ENCODE measurements at places on chromosomes 1 and 21. TPM values are rescaled to one million over a fixed set of nuclear protein-coding genes. Genes with fewer than 3 reads are reported as not detected.

The LYPD8 gene
- not detected for total RNA-seq

The LCE3D gene
- not detected for total RNA-seq

The DNASE2B gene
- not detected for total RNA-seq

The NPL gene
- 1.7 TPM for total RNA-seq

The EXTL2 gene
- total RNA-seq: 39.5 TPM

The RORC gene
- 0.13 TPM for total RNA-seq

The ABCG1 gene
- 17.7 TPM for total RNA-seq

The DLGAP3 gene
- total RNA-seq: 0.07 TPM

The GNG4 gene
- total RNA-seq: not detected

The NBPF6 gene
- total RNA-seq: not detected

The DISP3 gene
- total RNA-seq: 0.07 TPM

The SPATA45 gene
- not detected for total RNA-seq

The F13B gene
- total RNA-seq: not detected
